ENCODE measurements at places on chromosomes 3 and 15.

DNA sequence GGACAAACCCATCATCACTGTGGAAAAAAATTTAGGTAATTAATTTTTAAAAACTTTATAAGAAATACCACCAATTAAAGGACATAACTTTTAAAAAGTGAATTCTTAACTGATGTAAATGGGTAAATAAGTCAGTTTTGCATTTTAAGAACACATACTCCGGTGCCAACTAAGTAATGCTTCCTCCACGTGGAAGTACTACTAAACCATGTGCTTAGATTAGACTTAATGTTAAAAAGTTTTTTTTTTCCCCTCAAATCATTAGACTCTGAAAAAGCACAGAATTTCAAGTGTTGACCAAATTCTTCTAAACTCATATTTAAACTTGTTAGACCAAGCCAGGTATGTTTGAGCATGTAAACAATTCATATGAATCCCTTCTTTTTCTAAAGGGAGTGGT, 242.0 kb downstream of the NFKBIZ start:
- H3K4me3 ChIP-seq = peak overlapping the region; percentile 35
- peaks cover 59% of the 10 kb centered on the region for H3K4me1 ChIP-seq
- no peaks in the 10 kb centered on the region for H3K36me3 ChIP-seq

- DNase-seq = no peak
- H3K27me3 ChIP-seq = no peaks in the 10 kb centered on the region
- H3K4me1 ChIP-seq = no peaks in the 10 kb centered on the region
- no peak overlapping the region for H3K4me3 ChIP-seq
These were observed 39.7 kb upstream of the SLC2A2 start for GRCh38 chr3:171066206-171066605.

DNA sequence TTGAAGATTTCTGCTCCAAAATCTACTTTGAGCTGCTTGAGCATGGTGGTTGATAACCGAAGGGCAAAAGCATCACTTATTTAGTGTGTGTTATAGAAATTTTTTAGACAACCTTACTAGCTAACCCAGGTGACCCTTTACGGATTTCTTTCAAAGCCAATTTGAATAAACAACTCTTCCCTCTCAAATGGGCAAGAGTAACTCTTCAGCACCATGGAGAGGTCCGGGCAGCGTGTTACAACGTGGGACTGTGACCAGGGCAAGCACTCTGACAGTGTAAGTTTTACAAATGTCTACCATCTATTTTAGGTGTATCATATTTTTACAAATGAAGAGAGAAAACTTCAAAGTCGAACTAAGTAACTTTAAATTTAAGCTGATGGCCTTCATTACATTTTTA, 471.8 kb downstream of the MFSD1 start:
- no peaks in the 10 kb centered on the region for H3K4me1 ChIP-seq
- H3K4me3 ChIP-seq = no peak overlapping the region
- DNase-seq = no peak

- H3K27me3 ChIP-seq = no peaks in the 10 kb centered on the region
- peaks cover 88% of the 10 kb centered on the region for H3K4me1 ChIP-seq
- peak overlapping the region; percentile 83 for H3K4me3 ChIP-seq
- peak overlapping the region; percentile 99 for H3K27ac ChIP-seq
These were observed 87.8 kb downstream of the KLHL25 start for GRCh38 chr15:85706779-85707518.

DNA sequence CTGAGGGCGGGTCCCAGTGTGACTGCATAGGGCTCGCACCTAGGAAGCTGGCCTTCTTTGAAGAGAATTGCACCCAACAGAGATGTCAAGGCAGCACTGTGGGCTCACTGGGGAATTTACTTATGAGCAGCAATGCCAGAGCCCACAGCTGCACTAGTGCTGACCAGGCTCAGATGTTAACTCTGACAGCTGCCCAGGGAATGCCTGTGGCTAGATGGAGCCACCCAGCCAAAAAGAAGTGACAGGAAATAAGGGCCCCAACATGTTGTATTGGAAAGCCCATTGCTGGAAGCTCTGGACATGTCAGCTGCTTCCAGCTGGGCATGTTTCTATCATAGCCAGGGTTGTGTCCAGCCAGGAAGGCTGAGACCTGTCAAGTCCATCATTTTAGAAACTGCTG, 90.9 kb upstream of the ZNF280D start:
- no peak for DNase-seq
- peaks cover 7% of the 10 kb centered on the region for H3K27me3 ChIP-seq
- H3K4me3 ChIP-seq = no peak overlapping the region
- no peak overlapping the region for H3K27ac ChIP-seq
- H3K36me3 ChIP-seq = no peaks in the 10 kb centered on the region

GRCh38 chr15:101570241-101570640, 80.7 kb upstream of the PCSK6 start:
- H3K27me3 ChIP-seq = no peaks in the 10 kb centered on the region
- H3K4me1 ChIP-seq = no peaks in the 10 kb centered on the region
- H3K4me3 ChIP-seq = no peak overlapping the region
- no peaks in the 10 kb centered on the region for H3K36me3 ChIP-seq

GRCh38 chr3:72976281-72976741, 20.3 kb upstream of the PPP4R2 start:
- peaks cover 24% of the 10 kb centered on the region for H3K4me1 ChIP-seq
- no peak overlapping the region for H3K4me3 ChIP-seq
- DNase-seq = no peak

GRCh38 chr3:32821686-32822296, 4.0 kb downstream of the TRIM71 start:
- no peak for DNase-seq
- peaks cover 7% of the 10 kb centered on the region for H3K4me1 ChIP-seq
- peaks cover 33% of the 10 kb centered on the region for H3K27me3 ChIP-seq
- no peaks in the 10 kb centered on the region for H3K36me3 ChIP-seq
- H3K4me3 ChIP-seq = no peak overlapping the region

- no peak overlapping the region for H3K4me3 ChIP-seq
- no peaks in the 10 kb centered on the region for H3K27me3 ChIP-seq
- H3K27ac ChIP-seq = no peak overlapping the region
- DNase-seq = no peak
- peaks cover 8% of the 10 kb centered on the region for H3K36me3 ChIP-seq
- H3K4me1 ChIP-seq = peaks cover 21% of the 10 kb centered on the region
These were observed 6.1 kb upstream of the SLC25A38 start for GRCh38 chr3:39376959-39377634.

DNA sequence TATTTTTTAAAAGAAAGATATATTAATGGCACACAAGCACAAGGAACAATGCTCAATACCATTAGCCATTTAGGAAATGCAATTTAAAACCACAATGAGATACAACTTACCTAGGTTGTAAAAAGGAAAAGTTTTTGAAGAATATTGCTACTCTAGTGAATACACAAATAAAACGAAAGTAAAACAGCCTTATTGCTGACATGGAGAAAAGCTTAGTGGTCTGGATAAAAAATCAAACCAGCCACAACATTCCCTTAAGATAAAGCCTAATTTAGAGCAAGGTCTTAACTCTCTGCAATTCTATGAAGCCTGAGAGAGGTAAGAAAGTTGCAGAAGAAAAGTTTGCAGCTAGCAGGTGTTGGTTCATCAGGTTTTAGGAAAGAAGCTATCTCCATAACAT, 892.7 kb upstream of the ALCAM start:
- H3K4me1 ChIP-seq = no peaks in the 10 kb centered on the region
- no peaks in the 10 kb centered on the region for H3K27me3 ChIP-seq
- H3K4me3 ChIP-seq = no peak overlapping the region
- no peaks in the 10 kb centered on the region for H3K36me3 ChIP-seq
- DNase-seq = no peak

DNA sequence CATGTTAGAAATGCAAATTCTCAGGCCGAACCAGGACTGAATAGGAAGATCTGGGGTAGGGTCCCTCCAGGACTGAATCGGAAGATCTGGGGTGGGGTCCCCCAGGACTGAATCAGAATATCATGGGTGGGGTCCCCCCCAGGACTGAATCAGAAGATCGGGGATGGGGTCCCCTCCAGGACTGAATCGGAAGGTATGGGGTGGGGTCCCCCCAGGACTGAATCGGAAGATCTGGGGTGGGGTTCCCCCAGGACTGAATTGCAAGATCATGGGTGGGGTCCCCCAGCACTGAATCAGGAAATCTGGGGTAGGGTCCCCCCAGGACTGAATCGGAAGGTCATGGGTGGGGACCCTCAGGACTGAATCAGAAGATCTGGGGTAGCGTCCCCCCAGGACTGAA, 48.2 kb upstream of the TNK2 start:
- H3K4me3 ChIP-seq = no peak overlapping the region
- no peak for DNase-seq
- H3K36me3 ChIP-seq = peaks cover 30% of the 10 kb centered on the region
- H3K27me3 ChIP-seq = no peaks in the 10 kb centered on the region
- peaks cover 44% of the 10 kb centered on the region for H3K4me1 ChIP-seq

DNA sequence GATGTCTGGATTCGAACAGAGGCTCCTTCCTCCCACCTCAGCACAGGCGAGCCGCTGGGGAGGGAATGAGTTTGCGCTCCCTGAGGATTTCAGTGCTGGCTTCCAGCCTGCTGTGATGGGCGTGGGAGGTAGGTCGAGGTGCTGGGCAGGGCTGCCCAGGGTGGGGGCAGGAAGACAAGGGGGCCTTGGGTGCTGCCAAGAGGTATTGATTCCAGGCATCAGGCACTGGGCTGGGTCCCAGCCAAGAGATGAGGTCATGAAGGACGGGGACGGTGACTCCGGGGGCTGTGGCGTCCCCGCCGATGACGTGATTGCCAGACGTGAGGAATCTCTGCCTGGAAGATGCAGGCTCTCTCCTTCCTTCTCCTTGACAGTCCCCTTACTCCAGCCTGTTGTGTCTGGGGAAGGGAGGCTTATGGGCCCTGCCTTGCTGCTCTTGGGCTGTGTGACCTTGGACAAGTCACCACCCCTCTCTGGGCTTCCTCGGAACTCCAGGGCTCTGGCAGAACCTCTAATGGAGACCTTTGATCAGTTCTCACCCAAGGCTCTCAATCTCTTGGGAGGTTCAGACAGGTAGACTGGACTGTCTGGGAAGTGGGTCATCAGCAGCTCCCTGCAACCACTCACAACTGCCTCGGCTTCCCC, 116.8 kb downstream of the FBLN2 start:
- H3K27me3 ChIP-seq = peaks cover 2% of the 10 kb centered on the region
- H3K4me1 ChIP-seq = no peaks in the 10 kb centered on the region
- H3K36me3 ChIP-seq = no peaks in the 10 kb centered on the region
- no peak overlapping the region for H3K27ac ChIP-seq
- DNase-seq = no peak

Measured in activated T-helper 1 cell treated with anti-CD3 and anti-CD28 coated beads, Interleukin-12 subunit alpha, Interleukin-12 subunit beta, Interleukin-2, Interleukin-4 antibody, amounts not matched to agents 30 ng/mL and 10 ng/mL and 1 ng/mL, durations not matched to agents 14 hours and 24 hours and 36 hours (primary cell).